Activated CD4-positive, alpha-beta T cell treated with anti-CD3 and anti-CD28 coated beads, Interleukin-2, amount 50 U/mL, for 16 hours (primary cell): ENCODE measurements at places on chromosomes 2 and 18.
A peak's percentile ranks its signal among the peaks of the same experiment; 100 is the strongest.

- no peak for DNase-seq
These were observed 8.9 kb upstream of the MYCN start for GRCh38 chr2:15931319-15931890.

- no peak for DNase-seq
These were observed 159.0 kb upstream of the DAPL1 start for GRCh38 chr2:158635961-158636601.

GRCh38 chr2:180715044-180715443 lies 265.4 kb upstream of the UBE2E3 start:
- no peak for DNase-seq

GRCh38 chr18:10715791-10716190 lies 190.0 kb downstream of the NAPG start:
- no peak for DNase-seq

- no peak for DNase-seq
These were observed 1096.1 kb upstream of the NXPH2 start for GRCh38 chr2:139876321-139876720.

GRCh38 chr18:2827061-2827460 lies 19.7 kb upstream of the EMILIN2 start:
- DNase-seq, result no peak

- DNase-seq, result peak; percentile 37
These were observed 1.2 kb downstream of the ABHD3 start for GRCh38 chr18:21703241-21703820.

DNA sequence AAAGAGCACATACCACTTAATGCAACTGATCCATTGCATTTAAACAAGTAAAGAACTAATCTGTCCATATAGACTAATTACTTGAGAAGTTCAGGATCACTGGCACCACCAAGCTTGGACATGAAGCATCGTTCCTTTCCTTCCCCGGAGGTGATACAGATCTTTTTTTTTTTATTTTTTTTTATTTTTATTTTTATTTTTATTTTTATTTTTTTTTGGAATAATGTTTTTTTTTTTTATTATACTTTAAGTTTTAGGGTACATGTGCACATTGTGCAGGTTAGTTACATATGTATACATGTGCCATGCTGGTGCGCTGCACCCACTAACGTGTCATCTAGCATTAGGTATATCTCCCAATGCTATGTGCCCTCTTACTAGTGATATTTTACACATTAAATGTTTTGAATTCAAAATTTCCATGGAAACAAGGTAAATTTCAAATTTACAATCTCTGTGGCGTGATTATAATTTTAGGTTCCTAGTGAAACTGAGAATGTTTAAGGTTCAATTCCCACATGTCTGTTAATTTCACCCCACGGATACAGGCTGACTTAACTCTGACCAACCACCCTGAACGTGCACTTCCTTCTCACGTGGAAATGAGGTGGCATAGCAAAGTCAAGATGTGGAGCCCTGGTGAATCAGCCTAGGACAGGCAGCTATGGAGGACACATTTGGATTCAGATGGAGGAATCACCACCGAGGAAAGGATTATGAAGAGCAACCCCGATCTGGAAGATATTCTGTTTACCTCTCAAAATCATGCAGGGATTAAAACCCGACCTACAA lies 101.6 kb upstream of the THOC1 start:
- DNase-seq, result no peak

GRCh38 chr2:145687442-145688134 lies 1167.7 kb upstream of the ZEB2 start:
- DNase-seq, result no peak

DNA sequence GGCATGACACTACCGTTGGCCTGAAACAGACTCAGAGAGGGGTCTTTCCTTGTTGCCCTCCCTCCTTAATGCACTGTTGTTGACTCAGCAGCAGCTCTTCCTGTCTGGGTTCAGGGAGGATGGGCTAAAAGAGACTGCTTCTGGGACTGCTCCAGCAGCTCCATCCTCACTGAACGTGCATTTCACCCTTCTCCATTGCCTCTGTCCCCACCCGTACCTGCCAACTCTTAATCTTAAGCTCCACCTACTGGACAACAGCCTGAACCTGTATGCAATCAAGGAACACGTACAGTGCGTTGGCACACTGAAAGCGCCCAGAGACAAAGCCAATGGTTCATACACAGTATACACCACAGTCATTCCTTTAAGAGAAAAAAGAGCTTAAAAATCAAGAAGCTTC lies 230.8 kb upstream of the RAB6C start:
- DNase-seq, result no peak

- no peak for DNase-seq
These were observed 115.8 kb downstream of the PIGN start for GRCh38 chr18:62071071-62071470.
